Activated CD4-positive, alpha-beta T cell treated with anti-CD3 and anti-CD28 coated beads, Interleukin-2, amount 10 ng/mL, durations not matched to agents 24 days and 14 days (primary cell): ENCODE measurements at places on chromosomes 7 and 10.

DNA sequence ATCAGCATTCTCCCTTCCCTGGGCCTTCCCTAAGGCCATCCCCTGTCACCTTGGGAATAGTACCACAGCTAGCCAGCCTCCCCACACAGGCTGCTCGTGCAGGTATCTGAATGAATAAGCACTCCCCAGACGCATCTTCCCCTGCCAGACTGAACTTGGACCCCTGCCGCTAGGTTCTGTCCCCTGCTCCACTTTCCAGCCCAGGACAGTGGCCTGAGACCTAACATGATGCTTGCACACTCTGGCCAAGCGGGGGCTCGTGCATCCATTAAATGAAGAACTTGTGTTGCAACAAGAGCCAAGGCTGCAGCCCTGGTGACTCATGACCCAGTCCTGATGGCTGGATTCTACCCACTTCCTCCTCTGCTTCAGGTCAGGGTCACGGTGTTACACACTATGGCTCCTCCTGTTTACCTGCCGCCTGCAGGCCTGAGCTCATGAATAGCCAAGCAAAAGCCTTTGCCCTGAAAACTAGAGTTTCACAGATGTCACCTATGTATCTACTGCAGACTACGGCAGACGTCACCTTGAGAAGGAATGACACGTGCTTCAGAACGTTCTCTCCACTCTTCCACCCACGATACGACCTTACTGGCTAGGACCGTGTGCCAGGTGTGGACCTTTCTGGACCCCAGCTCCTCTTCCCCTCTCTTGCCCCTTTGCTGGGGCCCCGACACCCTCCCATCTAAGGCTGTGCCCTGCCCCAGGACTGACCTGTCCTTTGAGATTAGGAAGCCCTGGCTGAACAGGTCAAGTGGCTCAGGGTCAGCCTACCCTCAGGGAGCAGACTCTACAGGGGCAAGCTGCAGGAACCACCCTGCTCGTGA lies 6.5 kb downstream of the ASB13 start:
- peaks cover 2% of the 10 kb centered on the region for H3K27me3 ChIP-seq
- no peaks in the 10 kb centered on the region for H3K36me3 ChIP-seq
- no peak overlapping the region for H3K4me3 ChIP-seq
- peak overlapping the region; percentile 43 for H3K27ac ChIP-seq

DNA sequence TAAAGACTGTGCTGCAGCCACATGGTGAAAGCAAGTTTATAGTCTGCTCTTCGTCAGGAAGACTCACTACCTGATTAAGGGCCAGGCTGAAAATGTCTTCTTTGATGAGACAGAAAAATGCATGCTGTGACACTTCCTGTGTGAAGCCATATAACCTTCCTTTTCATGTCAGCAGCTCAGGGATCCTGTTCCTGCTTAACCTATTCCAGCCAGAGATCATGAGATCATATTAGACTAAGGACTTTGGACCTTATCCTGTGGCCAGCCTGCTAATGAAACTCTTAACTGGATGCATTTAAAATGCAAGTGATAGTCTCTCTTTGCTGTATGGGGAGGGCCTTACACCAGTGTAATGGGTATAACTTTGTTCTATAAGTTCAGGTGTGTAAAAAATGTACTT lies 165.2 kb downstream of the PTEN start:
- H3K36me3 ChIP-seq, result no peaks in the 10 kb centered on the region
- DNase-seq, result no peak
- no peak overlapping the region for H3K4me3 ChIP-seq
- H3K27me3 ChIP-seq, result peaks cover 3% of the 10 kb centered on the region
- peaks cover 6% of the 10 kb centered on the region for H3K4me1 ChIP-seq

- H3K4me1 ChIP-seq, result peaks cover 5% of the 10 kb centered on the region
- DNase-seq, result peak; percentile 73
- no peaks in the 10 kb centered on the region for H3K36me3 ChIP-seq
- no peak within 1 kb of the TSS for H3K27ac ChIP-seq
Observed at GRCh38 chr7:45573661-45574415, at the start of gene ADCY1. Gene ADCY1 (plus strand): TSS chr7:45574368. CDS start chr7:45574544, 176 bp downstream.

DNA sequence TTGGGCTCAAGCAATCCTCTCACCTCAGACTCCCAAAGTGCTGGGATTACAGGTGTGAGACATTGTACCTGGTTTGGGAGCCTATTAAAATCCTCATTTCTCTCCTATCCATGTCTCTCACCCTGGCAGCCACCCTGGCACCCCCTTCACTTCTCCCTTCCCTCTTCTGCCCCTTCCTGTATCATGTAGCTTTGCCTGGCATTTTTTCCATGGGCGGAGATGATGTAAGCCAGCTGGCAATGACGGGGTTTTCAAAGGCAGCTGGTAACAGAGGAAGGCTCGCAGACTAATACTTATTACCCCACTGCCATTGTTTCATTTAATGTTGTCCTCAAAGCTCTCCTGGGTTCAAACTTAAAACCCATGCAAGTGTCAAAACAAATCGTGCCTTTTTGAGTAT lies 61.9 kb downstream of the RGS10 start:
- no peak for DNase-seq
- no peak overlapping the region for H3K4me3 ChIP-seq
- H3K27me3 ChIP-seq, result no peaks in the 10 kb centered on the region

GRCh38 chr10:329361-330099 lies 194.3 kb downstream of the ZMYND11 start:
- H3K27me3 ChIP-seq, result no peaks in the 10 kb centered on the region
- peak; percentile 60 for DNase-seq
- no peaks in the 10 kb centered on the region for H3K36me3 ChIP-seq
- peak overlapping the region; percentile 26 for H3K27ac ChIP-seq

GRCh38 chr10:77863446-77863845 lies 63.1 kb downstream of the DLG5 start:
- no peaks in the 10 kb centered on the region for H3K4me1 ChIP-seq
- no peaks in the 10 kb centered on the region for H3K36me3 ChIP-seq

DNA sequence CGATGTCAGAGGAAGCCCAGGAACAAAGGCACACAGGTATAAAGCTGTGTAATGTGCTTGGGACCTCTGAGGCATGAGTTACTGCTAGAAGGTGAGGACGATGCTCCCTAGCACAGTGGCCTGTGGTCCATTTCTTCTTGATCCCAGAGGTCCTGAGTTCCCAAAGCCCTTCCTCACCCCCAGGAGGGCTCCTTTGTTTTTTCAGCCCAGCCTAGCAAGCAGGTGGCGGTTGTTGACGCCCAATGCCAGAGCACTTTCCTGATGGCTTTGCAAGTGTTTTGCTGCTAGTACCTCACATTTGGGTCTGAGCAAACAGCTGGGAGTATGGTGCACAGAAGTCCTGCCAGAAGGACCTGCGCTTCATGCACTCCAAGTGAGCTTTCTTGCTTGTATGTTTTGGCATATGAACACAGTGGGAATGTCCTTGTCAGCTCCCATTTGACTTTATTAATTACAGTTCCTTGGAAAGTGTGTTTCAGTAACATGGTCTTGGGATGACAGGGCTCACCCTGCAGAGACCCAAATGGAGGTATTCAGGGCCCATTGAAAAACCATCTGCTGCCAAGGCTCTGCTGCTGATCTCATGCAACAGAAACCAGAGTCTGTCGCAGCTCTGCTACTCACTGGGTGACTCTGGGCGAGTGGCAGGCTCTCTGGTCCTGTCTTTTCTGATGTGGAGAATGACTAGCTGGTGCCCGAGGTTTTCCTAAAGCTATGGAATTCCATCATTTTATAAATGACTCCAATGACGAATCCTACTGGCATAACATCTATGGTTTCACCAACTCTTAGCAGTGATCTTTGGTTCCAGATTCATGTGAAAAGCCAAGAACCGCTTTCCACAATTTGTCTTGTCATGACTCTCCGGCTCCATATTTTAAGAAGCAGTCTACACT lies 134.9 kb downstream of the ARID5B start:
- no peaks in the 10 kb centered on the region for H3K27me3 ChIP-seq
- peaks cover 27% of the 10 kb centered on the region for H3K36me3 ChIP-seq
- H3K27ac ChIP-seq, result peak overlapping the region; percentile 87

- H3K36me3 ChIP-seq, result no peaks in the 10 kb centered on the region
- H3K27me3 ChIP-seq, result peaks cover 10% of the 10 kb centered on the region
- no peak overlapping the region for H3K27ac ChIP-seq
- H3K4me1 ChIP-seq, result no peaks in the 10 kb centered on the region
Observed at GRCh38 chr10:59754951-59755350, 1.7 kb upstream of the MRLN start.

- no peak for DNase-seq
- no peak overlapping the region for H3K4me3 ChIP-seq
- H3K27me3 ChIP-seq, result no peaks in the 10 kb centered on the region
- no peak overlapping the region for H3K27ac ChIP-seq
Observed at GRCh38 chr10:7593063-7593462, 73.7 kb downstream of the ITIH5 start.

GRCh38 chr10:26939290-26939961 lies 78.7 kb upstream of the ABI1 start:
- H3K27me3 ChIP-seq, result no peaks in the 10 kb centered on the region
- no peaks in the 10 kb centered on the region for H3K36me3 ChIP-seq
- no peak overlapping the region for H3K27ac ChIP-seq
- peaks cover 2% of the 10 kb centered on the region for H3K4me1 ChIP-seq
